ENCODE measurements at places on chromosomes 2 and 18.
A peak's percentile ranks its signal among the peaks of the same experiment; 100 is the strongest.

DNA sequence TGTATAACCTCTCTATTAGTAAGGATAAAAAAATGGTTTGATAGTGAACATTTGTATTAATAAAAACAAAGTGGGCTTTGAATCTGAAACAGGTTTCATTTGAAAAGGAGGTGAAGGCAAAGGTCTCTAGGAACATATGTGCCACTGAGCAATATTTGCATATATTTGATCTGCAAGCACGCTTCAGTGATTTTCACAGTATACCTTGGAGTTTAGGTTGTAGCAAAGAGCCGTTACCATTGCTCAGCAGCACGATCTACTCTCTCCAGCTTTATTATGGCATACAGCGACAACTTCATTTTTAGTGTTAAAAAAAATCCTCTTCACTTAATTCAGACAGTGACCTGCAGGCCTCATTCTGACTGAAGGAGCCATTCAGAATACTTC, 75.8 kb upstream of the ZEB2 start:
- no peak for DNase-seq

- DNase-seq: no peak
Observed at GRCh38 chr2:117979911-117980701, 33.8 kb downstream of the CCDC93 start.

DNA sequence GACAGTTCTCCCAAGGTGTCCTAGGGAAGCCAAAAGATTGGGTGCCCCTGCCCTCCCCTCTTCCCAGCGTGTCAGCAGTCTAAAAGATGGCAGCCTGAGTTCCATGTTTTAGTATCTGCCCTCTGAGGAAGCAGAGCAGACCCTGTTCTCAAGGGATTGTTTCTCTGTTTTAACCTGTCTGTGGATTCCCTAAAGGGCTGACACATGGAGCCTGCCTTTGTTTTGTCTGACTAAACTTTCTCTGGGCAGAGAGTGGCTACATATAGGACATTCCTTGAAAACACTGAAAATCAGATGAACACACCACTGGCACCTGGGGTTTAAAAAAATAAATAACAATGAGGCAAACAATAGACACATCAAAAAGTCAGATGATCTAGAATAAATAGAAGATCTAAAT, 337.6 kb downstream of the KIAA1328 start:
- DNase-seq: no peak

- no peak for DNase-seq
Observed at GRCh38 chr2:20543469-20544152, 96.7 kb downstream of the RHOB start.

DNA sequence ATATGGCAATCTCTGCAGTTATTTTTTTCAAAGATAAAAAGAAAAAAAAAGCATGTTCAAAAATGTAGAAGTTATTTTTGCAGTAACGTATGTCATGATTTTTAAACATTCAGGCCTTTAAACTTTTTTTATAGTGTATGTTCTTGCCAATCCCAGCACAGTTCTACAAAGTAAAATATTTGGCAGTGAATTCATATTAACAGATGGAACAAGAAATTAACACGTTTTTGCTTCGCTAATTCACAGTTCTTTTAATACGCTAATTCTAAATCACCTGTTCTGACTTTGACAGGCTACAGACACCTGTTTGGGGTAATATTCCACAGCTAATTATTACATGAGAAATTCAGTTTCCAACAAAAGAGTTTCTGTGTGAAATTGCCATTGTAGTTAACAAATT, 183.2 kb downstream of the ARHGAP15 start:
- DNase-seq: no peak

GRCh38 chr2:197786010-197786877, 1.1 kb upstream of the BOLL start:
- DNase-seq: peak; percentile 65

GRCh38 chr18:63161761-63162195, 157.8 kb downstream of the BCL2 start:
- DNase-seq: peak; percentile 90

GRCh38 chr2:8841932-8842331, 4.5 kb upstream of the KIDINS220 start:
- no peak for DNase-seq

DNA sequence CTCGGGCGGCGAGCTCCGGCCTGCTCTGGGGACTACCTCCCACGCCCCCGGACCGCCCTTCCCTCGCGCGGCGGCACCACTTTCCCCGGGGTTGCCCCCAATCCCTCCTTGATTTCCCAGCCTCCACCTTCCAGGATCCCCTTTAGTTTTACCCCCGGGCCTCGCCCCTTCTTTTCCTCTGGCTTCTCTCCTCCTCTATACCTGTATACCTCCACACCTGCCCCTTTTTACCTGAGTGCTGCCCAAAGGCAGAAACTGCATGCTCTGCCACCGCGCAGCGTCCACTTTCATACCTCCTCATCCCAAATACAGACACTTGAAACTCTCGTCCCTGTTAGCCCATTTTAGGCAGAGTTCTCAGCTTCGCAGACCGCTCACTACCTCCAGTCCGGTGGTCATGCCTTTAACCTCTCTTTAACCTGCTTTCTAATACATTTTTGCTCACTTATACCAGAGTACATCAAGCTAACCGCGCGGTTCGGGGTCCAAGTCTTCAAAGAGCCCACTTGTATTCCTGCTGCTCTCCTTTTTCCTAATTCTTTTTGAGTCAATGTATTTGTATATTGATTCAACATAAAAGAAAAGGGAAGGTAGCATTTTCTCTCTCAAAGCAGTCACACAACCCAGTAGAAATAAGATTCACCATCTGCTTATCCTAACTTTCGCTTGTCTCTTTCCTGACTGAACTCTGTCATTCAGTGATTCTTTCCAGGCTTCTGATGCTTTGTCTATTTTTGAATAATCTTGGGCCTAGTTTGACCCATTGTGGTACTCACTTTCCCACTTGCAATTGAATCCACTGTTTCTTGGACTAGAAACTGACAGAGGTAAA, 901 bp downstream of the SPOPL start:
- peak; percentile 7 for DNase-seq

- no peak for DNase-seq
Observed at GRCh38 chr2:53490659-53491058, 276.9 kb upstream of the CHAC2 start.

GRCh38 chr2:102245266-102246151, 58.7 kb downstream of the IL1RL2 start:
- no peak for DNase-seq

DNA sequence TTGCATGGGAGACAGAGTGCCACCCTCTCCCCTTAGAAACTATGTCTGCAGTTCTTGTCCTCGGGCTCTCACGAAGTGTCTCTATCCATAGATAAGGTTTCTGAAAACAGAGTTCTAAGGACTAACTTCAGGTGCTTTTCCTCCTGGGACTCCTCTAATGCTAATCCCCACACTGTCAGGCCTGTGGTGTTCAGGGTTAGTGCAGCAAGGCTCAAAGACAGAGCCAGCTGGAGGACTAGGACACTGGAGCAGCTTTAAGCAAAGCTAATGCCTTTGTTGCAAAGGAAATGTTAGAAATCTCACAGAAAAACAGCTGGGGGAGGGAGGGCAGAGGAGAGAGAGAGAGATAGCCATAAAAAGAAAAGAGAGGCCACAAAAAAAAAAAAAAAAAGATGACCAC, 824.0 kb upstream of the FSHR start:
- DNase-seq: no peak

- DNase-seq: no peak
Observed at GRCh38 chr2:235533198-235533597, 39.4 kb downstream of the AGAP1 start.

- DNase-seq: no peak
Observed at GRCh38 chr18:49537232-49537896, 24.5 kb upstream of the LIPG start.

GRCh38 chr2:203782262-203782976, 76.0 kb downstream of the CD28 start:
- peak; percentile 83 for DNase-seq

- DNase-seq: no peak
Observed at GRCh38 chr2:6343076-6343475, 522.6 kb downstream of the CMPK2 start.

- no peak for DNase-seq
Observed at GRCh38 chr18:76075777-76076176, 419.3 kb downstream of the ZNF516 start.

- no peak for DNase-seq
Observed at GRCh38 chr2:60838481-60838880, 42.9 kb upstream of the REL start.

GRCh38 chr2:237192881-237193280, 107.2 kb downstream of the COPS8 start:
- DNase-seq: no peak

GRCh38 chr2:11805024-11805423, 58.6 kb downstream of the LPIN1 start:
- no peak for DNase-seq

DNA sequence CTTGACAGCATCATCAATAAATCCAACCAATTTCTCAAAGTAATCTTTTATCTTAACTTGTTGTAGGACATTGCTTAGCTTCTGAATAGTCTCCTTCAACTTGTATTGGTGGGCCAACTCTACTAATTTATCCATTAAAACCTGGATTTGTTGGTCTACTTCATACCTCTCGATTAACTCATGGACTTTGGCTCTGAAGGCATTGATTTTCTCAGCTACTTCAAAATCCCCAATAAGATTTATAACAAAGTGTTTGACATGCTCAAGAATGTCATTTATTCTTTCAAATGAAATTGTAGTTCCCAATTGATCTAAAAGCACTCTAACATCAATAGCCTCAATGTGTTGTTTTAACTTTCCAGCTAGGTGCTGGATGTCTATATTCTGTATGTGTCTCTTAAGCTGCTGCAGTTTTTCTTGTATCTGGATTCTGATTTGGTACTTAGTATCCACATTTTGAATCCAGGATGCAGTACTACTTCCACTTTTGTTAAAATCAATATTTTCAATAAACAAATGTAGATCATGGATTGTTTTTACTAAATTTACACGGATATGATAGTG, 34.1 kb downstream of the APOB start:
- no peak for DNase-seq

DNA sequence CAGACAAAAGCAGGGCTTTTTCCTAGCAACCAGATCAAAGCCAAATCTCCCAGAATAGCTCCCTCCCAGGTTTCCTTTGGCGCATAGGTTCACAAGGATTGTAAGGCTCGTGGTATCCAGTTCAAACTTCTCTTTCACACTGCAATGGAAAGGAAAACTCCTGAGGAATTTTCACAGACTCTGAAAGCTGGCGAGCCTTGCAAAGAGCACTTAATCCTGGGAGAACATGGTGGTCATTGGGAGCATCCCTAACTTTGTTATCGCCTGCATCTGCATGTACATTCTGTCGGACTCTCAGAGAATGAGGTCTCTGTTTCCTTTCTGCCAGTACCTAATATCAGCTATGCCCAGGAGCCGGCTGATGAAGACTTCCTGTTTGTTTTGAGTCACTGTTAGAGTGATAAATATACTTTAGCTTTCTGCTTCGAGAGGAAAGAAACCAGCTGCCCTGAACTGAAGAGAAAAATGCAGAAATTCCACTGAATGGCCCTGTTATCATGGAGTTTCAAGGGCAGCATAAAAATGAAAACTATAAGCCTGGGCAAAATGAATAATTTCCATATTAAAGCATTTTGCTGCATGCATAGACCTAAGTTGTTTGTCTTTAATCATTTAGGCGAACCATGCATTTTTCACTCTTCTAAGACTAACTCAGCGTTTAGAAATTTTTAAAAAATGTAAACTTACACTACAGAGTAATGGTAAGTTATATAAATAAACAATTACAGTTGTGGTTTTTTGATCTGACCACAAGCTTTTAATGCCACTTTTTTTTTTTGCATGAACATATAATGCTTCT, 76.4 kb upstream of the ZEB2 start:
- peak; percentile 39 for DNase-seq
